HFFc6 (cell line): ENCODE measurements at places on chromosomes 3 and 15. TPM values are rescaled to one million over a fixed set of nuclear protein-coding genes. Genes with fewer than 3 reads are reported as not detected.

DNA sequence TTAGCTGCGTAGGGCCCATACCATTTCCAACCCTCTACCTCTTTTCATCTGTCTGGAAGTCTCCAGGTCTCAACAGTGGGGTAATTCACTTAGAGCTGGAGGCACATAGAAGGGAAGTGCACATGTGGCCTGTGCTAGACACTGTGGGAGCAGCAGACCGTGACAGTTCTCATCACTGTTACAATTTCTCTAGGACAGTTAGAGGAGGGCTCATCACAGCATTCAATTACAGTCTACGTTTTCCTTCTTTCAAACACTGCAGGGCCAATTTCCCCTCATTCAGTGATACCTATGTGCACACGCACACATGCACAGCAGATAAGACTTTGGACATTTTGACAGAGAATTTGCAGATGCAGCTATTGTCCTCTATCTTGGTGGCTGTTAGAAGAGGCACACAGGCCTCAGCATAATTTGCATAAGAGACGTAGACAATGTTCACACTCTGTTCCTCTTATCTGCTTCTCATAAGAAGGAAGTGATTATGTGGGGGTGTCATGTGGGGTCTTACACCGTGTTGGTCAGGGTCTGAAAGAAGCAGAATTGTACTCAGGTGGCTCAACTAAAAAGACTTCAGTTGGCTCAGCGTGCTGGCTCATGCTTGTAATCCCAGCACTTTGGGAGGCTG, 12.6 kb upstream of the HRG start:
- no peak for DNase-seq

DNA sequence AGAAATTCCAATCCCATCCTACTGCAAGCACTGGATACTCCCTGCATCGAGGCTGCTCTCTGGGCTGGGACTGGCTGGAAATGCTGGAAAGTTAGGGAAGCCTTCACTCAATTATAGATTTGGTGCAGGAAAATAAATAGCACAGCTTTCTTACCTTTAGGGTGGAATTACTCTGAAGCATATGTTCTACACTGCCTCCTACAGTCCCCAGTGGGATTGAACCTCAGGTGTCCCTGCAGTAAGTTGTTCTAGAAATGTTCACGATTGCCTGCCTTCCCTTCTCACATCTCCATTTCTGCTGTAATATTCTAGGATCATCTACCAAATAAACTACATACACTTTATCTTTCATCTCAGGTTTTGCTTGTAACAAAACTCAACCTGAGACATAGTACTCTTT, 536.7 kb upstream of the LMCD1 start:
- no peak for DNase-seq

MASP1 gene
- total RNA-seq = 28.6 to 108 TPM (median 36.8 TPM) in 3 replicates

OR5K2 gene
- total RNA-seq = not detected in 3 replicates

FBXW12 gene
- not detected in 3 replicates for total RNA-seq

DNA sequence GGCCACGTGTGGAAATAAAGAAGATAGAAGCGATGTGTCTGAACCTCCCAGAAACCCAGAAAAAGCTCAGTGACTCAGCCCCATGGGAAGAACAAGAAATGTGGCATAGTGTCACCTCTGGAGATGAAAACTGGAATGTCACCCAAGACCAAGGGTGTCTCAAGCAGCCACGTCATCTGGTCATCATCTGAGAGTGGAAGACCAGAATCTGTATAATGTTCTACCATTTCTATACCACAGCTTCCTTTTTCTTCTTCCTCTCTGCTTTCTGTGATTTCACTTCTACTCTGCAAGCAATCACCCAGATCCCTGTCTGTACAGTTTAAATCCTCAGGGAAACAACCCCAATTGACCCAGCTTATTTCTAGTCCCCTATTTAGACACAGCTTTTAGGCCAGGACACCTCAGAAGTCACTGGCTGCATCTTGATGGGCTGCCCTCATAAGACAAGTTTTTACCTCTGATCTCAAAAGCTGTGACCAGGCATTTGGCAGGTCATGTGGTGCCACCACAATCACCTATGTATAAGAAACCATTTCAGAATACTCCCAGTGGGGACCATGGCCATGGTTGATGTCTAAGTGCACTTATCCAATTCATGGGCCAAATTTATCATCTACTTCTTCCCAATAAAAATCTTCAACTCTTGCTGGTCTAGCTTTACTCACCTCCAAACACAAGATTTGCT, 278.5 kb upstream of the UMPS start:
- no peak for DNase-seq

- DNase-seq = no peak
Observed at GRCh38 chr3:156818273-156818651, 7.9 kb upstream of the LEKR1 start.

DNA sequence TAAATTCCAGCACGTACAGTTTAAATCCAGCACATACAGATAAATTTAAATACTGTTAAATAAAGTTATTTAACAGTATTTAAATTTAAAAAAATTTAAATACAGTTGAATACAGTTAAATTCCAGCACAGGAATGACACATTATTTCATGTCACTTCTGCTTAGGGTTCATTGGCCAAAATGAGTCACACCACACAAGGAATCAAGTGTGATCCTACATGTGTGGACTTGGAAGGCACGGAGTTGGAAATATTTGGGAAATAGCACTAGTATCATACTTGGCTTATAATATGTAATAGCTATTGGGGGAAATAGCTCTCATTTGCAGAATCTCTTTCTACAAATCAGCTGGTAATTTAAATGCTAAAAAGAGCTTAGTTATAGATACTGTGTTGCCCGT, 10.6 kb downstream of the RAB7A start:
- peak; percentile 28 for DNase-seq

DNA sequence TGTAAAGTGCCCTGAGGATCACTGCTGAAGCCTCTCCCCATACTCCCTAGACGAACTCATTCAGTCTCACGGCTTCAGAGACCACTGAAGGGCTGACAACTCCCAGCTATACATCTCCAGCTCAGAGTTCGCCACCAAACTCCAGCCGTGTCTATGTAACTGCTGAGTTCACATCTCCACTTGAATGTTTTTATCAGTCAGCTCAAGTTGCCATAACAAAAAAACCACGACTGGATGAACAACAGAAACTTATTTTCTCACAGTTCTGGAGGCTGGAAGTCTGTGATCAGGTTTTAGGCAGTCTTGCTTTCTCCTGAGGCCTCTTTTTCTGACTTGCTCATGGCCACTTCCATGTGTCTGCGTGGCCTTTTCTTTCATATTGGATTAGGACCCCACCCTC, 223.0 kb upstream of the LRRFIP2 start:
- DNase-seq = no peak

CLEC3B gene
- 1.2 to 1.9 TPM (median 1.3 TPM) in 3 replicates for total RNA-seq

- no peak for DNase-seq
Observed at GRCh38 chr3:142077859-142078500, 71.4 kb downstream of the TFDP2 start.

- no peak for DNase-seq
Observed at GRCh38 chr3:70137366-70137765, 137.8 kb downstream of the SAMMSON start.

- DNase-seq = peak; percentile 56
Observed at GRCh38 chr3:45140141-45140769, 5.9 kb downstream of the CDCP1 start.

GRCh38 chr3:21847005-21847404, 96.0 kb upstream of the ZNF385D start:
- DNase-seq = no peak

GRCh38 chr3:149197669-149198068, 24.0 kb downstream of the CP start:
- DNase-seq = no peak
